ENCODE measurements at places on chromosomes 16 and 17.

- no peak for DNase-seq
These were observed 108.8 kb downstream of the WSCD1 start for GRCh38 chr17:6179017-6179416.

DNA sequence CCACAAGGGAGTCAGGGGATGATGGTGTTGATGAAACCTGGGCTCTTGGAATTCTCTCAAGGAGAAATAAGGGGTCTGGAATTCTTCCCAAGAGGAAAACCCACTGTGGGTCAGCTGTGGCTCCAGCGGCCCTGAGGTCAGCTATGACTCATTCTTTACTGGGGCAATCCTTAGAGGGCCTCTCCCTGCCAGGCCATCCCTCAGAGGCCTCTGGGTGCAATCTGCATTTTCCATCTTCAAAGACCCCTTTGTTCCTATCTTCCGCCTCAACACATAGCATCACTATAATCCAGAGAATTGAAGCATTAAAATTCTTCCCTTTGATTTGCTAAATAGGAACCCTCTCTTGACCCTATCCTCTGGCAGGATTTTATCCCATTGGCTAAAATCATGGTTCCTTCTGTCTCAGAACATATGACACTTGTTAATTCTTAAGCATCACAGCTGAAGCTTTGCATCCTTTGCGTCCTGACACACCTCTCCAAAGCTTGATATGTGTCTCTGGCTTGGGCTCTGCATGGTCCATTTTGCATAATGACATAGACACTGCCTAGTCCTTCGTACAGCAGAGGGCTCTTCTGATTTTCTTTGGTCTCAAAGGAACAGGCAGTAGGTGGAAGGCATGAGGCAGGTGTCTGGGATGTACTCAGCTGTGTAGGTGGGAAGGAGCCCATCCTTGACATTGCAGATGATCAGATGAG is 4.4 kb upstream of the KRT37 start:
- no peak for DNase-seq

GRCh38 chr16:58661199-58661830 is 23.3 kb downstream of the SLC38A7 start:
- peak; percentile 80 for DNase-seq

DNA sequence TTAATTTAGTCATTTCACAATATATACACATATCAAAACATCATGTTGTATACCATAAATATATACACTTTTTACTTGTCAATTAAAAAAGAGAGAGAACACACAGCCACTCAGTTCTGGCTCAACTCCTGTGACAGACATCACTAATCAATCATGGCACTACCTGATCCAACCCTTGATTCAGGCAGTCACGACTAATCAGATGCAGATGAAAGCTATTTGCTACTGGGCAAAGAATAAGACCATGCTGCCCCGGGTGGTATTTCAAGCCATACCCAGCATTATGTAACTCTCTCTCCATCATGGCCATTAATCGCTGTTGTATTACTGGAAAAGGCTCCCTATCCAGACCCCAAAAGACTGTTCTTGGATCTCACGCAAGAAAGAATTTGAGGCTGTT is 345.7 kb downstream of the HAPSTR1 start:
- no peak for DNase-seq

DNA sequence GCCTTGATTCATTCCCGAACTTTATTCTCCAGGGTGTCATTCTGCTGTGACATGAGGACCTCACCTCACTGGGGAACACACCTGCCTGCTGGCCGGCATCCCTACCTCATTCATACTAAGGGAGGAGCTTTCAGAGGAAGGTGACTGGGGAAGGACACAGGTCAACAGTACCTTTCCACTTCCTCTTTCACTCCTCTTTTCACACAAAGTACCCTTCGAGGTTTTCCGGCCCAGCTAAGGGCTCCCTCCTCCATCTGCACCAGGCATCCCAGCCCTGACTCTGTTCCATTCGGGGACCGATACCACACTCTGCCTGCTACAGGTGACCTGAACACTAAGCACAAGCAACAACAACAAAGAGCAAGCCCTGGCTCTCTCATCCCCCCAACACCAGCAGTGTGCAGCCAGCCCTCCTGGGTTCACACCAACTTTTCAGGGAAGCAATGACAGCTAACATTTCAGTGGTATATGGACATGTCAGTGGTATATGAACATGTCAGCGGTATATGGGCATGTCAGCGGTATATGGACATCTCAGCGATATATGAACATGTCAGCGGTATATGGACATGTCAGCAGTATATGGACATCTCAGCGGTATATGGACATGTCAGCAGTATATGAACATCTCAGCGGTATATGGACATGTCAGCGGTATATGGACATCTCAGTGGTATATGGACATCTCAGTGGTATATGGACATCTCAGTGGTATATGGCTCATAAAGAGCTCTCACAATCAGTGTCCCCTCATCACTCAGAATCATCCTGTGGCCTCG is 16.0 kb downstream of the TRIM25 start:
- DNase-seq, result no peak

DNA sequence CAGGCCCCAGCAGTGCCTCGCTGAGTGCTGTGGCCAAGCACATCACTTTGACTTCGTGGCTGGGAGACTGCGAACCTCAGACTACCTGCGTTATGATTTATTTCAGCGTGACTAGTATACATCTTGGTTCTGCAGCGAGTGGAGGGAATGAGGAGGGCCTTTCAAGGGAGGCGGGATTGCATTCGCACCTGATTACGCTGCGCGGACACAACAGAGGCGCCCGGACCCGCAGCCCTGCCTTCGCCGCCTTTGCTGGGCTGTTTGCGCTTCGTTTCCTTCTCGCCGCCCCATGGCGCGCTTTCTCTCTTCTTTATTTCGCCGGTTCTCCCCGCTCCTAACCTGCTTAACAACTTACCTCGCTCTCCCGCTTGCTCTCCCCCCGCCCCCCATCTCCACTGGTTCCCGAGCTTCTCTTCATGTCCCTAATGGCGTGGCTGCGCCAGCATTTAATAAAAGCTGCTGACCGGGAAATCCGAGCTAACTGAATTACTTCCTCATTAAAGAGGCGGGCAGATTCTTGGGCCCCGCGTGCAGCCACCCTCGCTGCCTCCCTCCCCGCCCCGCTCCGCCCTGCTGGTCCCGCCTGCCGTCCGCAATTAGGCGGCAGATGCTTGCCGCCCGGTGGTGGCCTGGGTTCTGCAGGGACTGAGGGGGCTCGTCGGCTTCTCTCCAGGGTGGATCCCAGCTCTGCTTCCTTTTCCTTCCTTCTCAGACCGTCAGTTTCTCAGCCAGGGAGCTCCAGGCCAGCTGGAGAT is 257.6 kb upstream of the SDK2 start:
- DNase-seq, result no peak

DNA sequence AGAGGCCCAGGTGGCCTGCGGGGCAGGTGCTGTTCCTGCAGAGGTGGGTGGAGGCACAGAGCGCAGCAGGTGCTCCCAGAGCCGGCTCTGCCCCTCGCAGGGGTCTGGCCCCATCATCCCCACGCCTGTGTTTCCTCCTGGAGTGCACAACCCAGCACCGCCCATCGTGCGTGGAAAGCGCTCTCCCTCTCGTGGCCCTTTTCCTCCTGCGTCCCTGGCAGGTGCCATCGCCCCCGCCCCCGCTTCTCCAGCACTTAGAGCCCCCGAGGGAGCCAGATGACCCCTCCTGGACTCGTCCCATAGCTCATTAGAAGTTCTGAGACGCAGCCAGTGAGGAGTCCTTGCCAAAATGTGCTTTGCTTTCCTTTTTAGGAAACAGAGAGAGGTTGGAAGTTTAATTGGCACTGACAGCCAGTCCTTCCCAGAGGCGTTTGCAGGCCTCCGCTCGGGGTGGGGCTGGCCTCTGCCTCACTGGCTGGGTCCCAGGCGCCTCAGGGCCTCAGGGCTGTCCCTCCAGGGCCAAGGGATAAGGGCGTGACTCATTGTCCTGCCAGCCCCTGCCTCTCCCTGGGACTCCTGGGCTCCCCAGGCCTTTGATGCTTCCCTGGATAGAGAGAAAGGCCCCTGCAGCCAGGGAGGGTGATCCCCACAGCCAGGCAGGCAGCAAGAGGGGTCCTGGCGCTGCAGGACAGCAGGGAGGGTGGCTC is 32.2 kb upstream of the CHMP6 start:
- DNase-seq, result no peak

DNA sequence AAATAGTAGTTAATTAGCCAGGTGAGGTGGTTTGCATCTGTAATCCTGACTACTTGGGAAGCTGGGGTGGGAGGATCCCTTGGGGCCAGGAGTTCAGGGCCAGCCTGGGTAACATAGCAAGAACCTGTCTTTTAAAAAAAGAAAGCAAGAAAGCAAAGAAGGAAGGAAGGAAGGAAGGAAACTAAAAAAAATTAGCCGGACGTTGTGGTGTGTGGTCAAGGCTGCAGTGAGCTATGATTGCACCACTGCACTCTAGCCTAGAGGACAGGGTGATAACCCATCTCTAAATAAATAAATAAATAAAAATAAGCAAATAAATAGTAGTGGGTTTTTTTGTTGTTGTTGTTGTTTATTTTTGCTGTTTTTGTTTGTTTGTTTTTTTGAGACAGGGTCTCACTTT is 39.3 kb upstream of the MAP2K6 start:
- DNase-seq, result no peak

- DNase-seq, result no peak
These were observed 27.1 kb upstream of the SCNN1B start for GRCh38 chr16:23274968-23275367.

- no peak for DNase-seq
These were observed at the start of gene PLXDC1 for GRCh38 chr17:39151150-39151942. Gene PLXDC1, minus strand, starts transcription at chr17:39151637. Its CDS starts 200 bp downstream, at chr17:39151437.

GRCh38 chr17:18181358-18181757 is 2.3 kb upstream of the ALKBH5 start:
- no peak for DNase-seq

- no peak for DNase-seq
These were observed 6.3 kb downstream of the SLC12A4 start for GRCh38 chr16:67962135-67962534.

DNA sequence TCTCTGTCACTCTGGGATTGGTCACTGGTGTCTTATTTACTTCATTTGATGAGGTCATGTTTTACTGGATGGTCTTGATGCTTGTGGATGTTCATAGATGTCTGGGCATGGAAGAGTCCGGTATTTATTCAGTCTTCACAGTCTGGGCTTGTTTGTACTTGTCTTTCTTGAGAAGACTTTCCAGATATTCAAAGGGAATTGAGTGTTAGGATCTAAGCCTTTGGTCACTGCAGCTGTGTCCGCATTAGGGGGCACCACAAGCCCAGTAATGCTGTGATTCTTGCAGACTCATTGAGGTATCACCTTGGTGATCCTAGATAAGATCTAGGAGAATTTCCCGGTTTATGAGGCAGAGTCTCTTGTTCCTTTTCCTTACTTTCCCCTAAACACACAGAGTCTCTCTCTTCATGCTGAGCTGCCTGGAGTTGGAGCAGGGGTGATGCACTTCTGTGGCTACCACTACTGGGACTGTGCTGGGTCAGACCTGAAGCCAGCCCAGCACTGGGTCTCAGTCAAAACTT is 214.7 kb downstream of the SPECC1 start:
- DNase-seq, result no peak

GRCh38 chr16:26614237-26614841 is 452.4 kb upstream of the C16orf82 start:
- DNase-seq, result no peak

GRCh38 chr17:2796164-2797125 is at the start of gene RAP1GAP2:
Gene RAP1GAP2, plus strand, starts transcription at chr17:2796438. Its CDS starts 90 bp downstream, at chr17:2796528.
- no peak for DNase-seq

- DNase-seq, result no peak
These were observed 50.0 kb upstream of the CAPN15 start for GRCh38 chr16:477301-478157.

GRCh38 chr17:35795007-35795870 is at the start of gene MMP28:
Gene MMP28, minus strand, starts transcription at chr17:35795641. Its CDS starts 264 bp downstream, at chr17:35795377.
- peak; percentile 67 for DNase-seq

- no peak for DNase-seq
These were observed 23.3 kb downstream of the CNP start for GRCh38 chr17:41989702-41990419.

- DNase-seq, result no peak
These were observed 157.5 kb upstream of the SOX9 start for GRCh38 chr17:71963351-71963750.

DNA sequence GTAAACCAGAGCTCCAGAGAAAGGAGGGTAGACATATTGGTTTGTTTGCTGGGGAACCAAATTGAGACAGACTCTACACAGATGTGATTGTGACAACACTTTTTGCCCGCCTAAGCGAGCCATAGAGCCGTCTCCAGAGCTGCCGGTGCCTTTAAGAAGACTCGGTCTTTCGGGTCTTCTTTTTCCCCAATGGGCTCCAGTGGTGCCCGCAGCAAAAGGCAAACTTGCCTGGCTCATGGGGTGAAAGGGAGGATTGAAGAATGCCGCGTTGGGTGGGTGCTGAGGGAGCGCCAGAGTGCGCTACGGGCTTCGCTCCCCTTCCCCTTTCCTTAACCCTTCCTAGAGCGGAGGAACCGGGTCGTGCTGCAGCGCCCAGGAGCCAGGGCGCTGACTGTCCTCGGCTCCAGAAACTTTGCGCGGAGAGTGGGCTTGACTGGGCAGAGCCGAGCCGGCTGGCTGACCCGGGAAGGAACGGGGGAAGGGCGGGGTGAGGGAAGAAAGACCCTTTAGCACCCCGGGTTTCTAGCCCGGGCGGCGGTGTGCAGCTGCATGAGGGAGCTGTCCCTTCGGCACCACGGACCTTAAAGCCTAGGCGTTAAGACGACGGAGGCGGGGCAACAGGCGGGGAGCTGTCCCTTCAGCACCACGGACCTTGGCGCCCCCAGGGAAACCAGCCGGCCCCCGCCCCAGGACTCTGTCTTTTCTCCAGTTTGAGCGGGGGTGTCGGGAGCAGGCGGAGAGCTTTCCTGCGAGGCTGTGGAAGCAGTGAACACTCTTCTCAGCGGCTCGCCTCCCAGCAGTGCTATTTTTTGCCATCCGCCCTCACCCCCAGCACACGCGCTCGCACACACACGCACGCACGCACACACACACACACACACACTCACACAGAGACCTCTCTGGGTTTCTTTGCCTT is at the start of gene CACNG3:
TSS of gene CACNG3 (plus strand) at position 880 of the 916 bp plus-strand sequence. CDS start 420 bp downstream, outside the sequence.
- DNase-seq, result peak; percentile 72

- no peak for DNase-seq
These were observed 99.3 kb downstream of the NDE1 start for GRCh38 chr16:15749371-15749770.

DNA sequence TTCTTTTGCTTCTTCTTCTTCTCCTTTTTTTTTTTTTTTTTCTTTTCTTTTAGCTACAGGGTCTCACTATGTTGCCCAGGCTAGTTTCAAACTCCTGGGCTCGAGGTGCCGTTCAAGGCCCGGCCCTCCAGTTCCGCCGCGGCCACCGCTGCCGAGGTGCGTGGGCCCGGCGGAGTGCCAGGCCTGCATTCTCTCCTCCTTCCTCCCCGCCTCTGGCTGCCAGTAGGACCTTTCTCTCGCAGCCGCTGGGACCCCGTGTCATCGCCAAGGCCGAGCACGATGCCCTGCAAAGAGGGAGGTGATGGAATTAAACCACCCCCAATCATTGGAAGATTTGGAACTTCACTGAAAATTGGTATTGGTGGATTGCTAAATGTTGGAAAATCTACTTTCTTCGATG is 195.8 kb downstream of the CDRT15L2 start:
- DNase-seq, result no peak

GRCh38 chr16:12449795-12450194 is 353.9 kb downstream of the CPPED1 start:
- no peak for DNase-seq

DNA sequence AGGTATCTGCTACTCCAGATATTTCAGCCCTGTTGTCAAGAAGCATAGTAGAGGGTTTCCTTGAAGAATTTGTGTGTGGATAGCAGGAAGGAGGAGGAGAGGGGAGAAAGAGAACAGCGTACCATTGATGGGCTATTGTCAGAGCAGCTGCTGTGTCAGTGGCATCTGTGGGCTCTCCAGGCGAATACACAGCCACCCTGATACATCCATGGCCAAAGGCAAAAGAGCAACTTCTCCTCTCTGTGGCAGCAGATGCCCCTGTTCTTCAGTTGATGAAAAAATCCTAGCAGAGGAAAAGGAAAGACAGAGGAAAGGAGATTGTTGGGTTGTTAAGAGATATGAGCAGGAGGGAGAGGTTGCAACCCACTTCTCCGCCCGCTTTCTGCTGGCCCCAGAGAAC is 12.2 kb upstream of the KCNJ2 start:
- no peak for DNase-seq

Measured in GM20000 (cell line).